ENCODE measurements at places on chromosomes 7 and 10. TPM values are rescaled to one million over a fixed set of nuclear protein-coding genes. Genes with fewer than 3 reads are reported as not detected.

Gene SLC26A5
- total RNA-seq = not detected

Gene INMT
- total RNA-seq = not detected

Gene HSPA12A
- 4.3 TPM for total RNA-seq

Gene NUPR2
- not detected for total RNA-seq

Gene CDH23
- total RNA-seq = 31.4 TPM

Gene ACTL6B
- not detected for total RNA-seq

Gene TPST1
- total RNA-seq = 6.8 TPM

Gene CTAGE4
- 4.7 TPM for total RNA-seq

Gene TTYH3
- 52.5 TPM for total RNA-seq

Gene GRID2IP
- total RNA-seq = not detected

Gene ANXA8L1
- total RNA-seq = 465 TPM

Gene FAM25A
- total RNA-seq = not detected

Gene OR6B1
- total RNA-seq = not detected

Gene GDF2
- not detected for total RNA-seq

Gene C7orf25
- 2.7 TPM for total RNA-seq

Gene LRRC61
- total RNA-seq = 7.9 TPM

Gene SPDYE2B
- total RNA-seq = not detected

Gene OPALIN
- total RNA-seq = not detected

Gene SPAG6
- not detected for total RNA-seq

Gene EPHB6
- total RNA-seq = 33.0 TPM

Gene MAGI2
- total RNA-seq = 9.5 TPM

Gene PIP
- not detected for total RNA-seq

Gene IDI2
- total RNA-seq = not detected

Gene HOXA3
- total RNA-seq = 4.7 TPM

Gene PIK3AP1
- total RNA-seq = under 0.01 TPM

Gene CYCS
- total RNA-seq = 19.2 TPM

Gene TMEM26
- under 0.01 TPM for total RNA-seq

Gene ITPRID1
- under 0.01 TPM for total RNA-seq

Gene PIK3CG
- total RNA-seq = not detected

Gene SYCE1
- not detected for total RNA-seq

Gene WNT16
- total RNA-seq = not detected

Gene EGFR
- 125 TPM for total RNA-seq

Gene CDHR1
- not detected for total RNA-seq

Gene MKX
- total RNA-seq = 0.33 TPM

Gene TRIP6
- 94.1 TPM for total RNA-seq

Gene KCP
- 0.33 TPM for total RNA-seq

Gene NUDT5
- total RNA-seq = 54.3 TPM

Gene ELMO1
- total RNA-seq = not detected

Gene PSMC2
- 122 TPM for total RNA-seq

Gene BPGM
- total RNA-seq = 11.4 TPM

Gene HTR5A
- not detected for total RNA-seq

Gene SPDYE5
- total RNA-seq = not detected

Gene LRGUK
- total RNA-seq = 0.33 TPM

Gene CYP3A4
- not detected for total RNA-seq

Measured in placental epithelial cell (primary cell).